ENCODE measurements at places on chromosomes 12 and 14.

GRCh38 chr14:57352396-57353170, 37.8 kb upstream of the NAA30 start:
- no peak for DNase-seq

DNA sequence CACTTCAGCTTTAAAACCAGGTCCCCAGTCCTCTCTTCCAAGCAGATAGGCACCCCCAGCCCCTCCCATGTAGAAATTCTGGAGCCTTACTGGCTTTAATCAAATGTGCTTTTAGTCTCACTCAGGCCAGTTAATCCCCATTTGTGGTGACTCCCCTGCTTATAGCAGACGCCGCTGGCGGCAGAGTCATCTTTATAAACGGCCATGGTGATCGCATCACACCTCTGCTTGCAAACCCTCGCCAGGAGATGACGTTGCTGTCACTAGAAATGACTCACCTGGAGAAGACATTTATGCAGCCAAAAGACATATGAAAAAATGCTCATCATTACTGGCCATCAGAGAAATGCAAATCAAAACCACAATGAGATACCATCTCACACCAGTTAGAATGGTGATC, 369.3 kb downstream of the VRK1 start:
- no peak for DNase-seq

- no peak for DNase-seq
Observed at GRCh38 chr14:100114109-100114765, 45.2 kb downstream of the DEGS2 start.

DNA sequence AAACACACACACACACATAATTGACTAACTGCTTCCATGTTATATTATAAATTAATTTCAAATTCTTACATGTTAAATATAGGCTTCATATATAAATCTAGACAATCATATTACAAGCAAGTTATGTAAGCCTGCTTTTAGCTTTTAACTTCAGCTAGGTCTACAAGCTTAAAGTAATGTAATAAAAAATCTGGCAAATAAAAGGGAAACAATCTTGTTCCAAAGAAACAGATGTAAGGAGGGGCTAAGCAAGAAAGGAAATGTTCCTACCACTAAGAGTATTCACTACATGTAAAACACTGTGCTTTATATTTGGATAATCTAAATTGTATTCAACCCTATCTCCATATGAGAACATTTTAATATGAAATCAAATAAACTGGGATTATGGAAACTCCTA, 110.4 kb downstream of the SLC6A15 start:
- no peak for DNase-seq

DNA sequence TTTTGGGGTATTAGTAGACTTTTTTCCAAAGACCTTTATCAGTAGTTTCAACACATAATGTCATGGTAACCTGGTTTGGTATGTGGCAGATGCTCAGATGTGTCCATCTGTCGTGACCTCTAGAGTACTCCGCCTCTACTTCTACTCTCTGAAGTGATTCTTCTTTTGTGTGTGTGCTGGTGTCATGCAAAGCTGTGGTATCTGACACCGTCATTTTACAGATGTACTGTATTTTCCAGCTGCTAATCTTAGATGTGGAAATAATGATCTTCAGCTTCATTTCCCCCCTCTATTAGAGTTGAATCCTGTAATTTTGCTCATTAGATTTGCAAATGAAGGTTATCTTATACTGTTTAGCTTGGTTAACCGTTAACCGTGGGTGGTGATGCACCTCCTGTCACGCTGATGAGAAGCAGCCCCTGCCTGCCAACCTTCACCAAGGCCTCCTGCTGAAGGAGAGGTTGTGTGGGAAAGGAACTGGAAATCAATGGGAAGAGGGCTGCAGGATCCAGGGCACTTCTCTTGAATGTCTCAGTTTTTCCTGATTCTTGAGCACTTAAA, 222.4 kb upstream of the AMIGO2 start:
- DNase-seq, result no peak

DNA sequence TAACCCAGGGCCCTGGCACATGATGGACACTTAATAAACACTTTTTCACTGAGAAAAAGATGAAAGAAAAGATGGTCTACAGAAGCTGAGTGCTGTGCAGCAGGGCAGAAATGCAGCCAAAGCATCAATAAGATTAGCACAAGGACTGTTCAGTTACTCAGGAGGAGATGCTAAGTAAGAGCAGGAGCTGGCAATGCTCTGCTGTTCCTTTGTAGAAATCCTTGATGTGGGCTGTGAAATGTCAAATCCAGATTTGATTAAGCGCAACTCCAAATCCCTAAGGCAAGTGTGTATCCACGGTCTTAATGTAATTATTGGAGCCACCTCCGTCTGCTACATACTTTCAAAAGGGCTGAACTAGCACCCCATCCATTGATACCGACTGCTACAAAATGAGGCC, 151.8 kb upstream of the BTG1 start:
- no peak for DNase-seq

- DNase-seq, result no peak
Observed at GRCh38 chr14:21501568-21501967, 9.6 kb downstream of the METTL3 start.

- DNase-seq, result no peak
Observed at GRCh38 chr14:26636561-26636960, 38.7 kb upstream of the NOVA1 start.

DNA sequence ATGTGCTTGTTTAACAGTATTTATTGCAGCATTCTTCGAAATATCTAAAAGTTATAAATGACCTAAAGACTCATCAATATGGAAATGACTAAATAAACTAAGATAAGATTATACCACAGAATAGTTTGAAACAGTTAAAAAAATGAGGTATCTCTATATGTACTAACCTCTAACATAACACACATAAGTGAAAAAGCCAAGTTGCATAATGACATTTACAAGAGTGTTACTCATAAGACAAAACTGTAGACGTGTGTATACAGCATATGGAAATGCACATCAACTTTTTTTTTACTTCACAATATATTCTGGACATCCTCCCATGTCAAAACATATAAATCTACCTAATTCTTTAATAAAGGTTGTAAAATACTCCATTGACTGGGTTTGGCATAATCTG, 22.8 kb downstream of the CPM start:
- no peak for DNase-seq

- no peak for DNase-seq
Observed at GRCh38 chr14:101665478-101666078, 95.9 kb upstream of the PPP2R5C start.

DNA sequence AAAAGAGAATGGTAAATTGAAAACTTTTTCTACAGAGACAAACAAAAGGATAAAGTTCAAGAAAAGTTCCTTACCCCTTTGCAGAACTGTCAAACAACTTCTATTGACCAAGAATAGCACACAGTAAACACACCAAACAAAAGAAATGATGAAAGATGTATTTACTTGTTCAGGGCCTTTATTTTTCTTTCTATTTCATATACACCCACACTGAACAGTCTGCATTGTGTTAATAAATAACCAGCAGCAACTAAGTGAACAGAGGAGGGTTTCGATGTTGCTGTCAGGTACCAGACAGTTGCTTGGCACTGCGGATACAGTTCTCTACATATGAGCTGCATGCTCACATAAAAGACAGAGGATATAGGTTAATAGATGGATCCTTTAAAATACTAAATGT, 122.1 kb downstream of the SOX5 start:
- no peak for DNase-seq

DNA sequence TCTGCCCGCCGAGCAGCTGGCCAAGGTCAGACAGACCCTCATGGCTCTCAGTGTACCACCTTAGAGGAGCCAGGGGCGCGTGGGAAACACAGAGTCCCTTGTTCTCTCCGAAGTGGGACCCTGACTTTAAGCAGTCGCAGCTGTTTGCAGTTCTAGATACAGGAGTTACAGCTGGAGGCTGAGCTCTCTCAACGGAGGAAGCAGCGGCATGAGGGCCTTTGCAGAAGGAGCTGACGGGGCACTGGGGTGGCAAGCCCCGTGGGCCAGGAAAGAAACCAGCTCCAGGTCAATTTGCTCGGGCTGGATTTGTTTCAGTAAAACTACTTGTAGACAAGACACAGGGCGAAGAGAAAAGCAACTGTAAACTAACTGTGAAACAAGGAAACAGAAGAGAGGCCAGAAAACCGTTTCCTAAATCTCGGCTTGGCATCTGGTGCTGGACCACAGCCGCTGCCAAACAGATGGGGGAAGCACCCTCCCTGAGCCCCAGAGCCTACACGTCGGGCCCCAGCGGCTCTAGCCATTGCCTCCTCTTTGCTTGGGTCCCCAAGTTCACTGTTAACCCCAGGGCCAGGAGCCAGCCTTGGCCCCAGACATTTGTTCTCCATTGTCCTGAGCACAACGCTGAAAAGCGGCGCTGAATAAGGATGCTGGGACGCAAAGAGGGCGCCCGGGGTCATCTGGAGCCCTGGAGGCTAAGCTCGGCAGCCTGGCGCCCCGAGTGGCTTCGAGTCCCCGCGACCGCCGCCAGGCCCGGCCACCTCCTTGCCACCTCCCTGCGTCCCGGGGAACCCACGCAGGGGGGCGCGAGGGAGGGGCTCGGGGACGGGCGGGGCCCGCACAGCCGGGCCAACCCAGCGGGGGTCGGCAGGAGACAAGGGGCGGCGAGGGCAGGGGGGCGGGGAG, 914 bp upstream of the PACS2 start:
- DNase-seq, result no peak
